ENCODE measurements at places on chromosomes 2 and 18. TPM values are rescaled to one million over a fixed set of nuclear protein-coding genes. Genes with fewer than 3 reads are reported as not detected.

CYP27C1 gene
- total RNA-seq = 0.11 TPM

HNRNPLL gene
- total RNA-seq = 46.1 TPM

DHRS9 gene
- not detected for total RNA-seq

GKN1 gene
- total RNA-seq = not detected

TTC32 gene
- 9.7 TPM for total RNA-seq
